ENCODE measurements at places on chromosomes 3 and 15. TPM values are rescaled to one million over a fixed set of nuclear protein-coding genes. Genes with fewer than 3 reads are reported as not detected.

GRCh38 chr3:132033471-132033870 is 1.3 kb downstream of the CPNE4 start:
- no peak for DNase-seq

DNA sequence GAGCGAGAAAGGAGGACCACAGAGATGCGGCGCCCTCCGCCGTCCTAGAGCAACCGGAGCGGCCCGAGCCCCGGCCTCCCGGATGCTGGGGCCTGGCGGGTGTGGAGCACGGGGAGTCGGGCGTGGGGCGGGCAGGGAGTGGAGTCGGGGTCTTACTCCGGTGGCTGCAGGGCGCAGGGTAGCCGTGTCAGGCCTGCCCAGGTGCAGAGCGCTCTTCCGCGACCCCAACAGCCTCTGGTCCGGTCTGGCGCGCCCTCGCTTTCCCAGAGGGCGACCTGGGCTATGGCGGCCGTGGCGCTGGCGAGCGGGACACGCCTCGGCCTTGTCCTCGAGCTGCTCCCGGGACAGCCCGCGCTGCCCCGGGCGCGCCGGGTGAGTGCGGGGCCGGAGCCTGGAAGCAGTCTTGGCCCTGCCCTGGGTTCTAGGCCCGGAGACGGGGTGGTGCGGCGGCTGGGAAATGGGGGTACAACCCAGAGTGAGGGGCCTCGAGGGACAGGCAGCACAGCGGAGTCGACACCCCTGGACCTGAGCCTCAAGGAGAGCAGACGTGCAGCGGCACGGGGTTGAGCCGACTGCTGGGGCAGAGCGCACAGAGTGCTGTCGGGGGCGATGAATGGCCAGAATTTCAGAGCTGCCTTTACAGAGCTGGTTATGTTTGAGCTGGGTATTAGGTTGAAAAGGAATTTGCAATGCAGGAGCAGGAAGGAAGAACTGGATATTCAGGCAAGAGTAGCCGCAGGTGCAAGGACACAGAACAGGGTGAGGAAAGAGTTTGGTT is at the start of gene ZNF662:
ZNF662 (plus strand) TSS at position 73 of the 778 bp plus-strand sequence. CDS start 1,973 bp downstream, outside the sequence.
- no peak for DNase-seq

GRCh38 chr3:166274351-166275023 is 437.3 kb upstream of the BCHE start:
- DNase-seq = no peak

DNA sequence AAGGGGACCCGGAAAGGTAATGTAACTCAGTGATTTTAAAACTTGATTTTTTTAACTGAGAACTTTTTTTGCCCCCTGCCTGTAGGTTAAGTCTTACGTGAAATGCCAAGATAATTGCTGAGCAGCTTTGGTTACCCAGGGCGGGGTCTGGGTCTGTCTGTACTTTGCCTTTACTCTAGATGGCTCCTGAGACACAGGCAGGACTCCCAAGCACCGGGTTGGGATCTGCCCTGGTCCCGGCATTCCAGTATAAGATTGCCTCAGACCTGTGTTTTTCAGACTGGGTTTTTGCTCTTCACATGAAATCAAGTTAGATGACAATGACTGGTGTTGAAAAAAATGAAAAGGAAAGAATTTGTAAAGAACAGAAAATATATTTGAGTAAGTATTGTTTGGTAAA is 40.3 kb downstream of the WDR76 start:
- DNase-seq = no peak

- peak; percentile 95 for DNase-seq
Measured at GRCh38 chr15:41930221-41930866, 36.5 kb upstream of the SPTBN5 start.

DNA sequence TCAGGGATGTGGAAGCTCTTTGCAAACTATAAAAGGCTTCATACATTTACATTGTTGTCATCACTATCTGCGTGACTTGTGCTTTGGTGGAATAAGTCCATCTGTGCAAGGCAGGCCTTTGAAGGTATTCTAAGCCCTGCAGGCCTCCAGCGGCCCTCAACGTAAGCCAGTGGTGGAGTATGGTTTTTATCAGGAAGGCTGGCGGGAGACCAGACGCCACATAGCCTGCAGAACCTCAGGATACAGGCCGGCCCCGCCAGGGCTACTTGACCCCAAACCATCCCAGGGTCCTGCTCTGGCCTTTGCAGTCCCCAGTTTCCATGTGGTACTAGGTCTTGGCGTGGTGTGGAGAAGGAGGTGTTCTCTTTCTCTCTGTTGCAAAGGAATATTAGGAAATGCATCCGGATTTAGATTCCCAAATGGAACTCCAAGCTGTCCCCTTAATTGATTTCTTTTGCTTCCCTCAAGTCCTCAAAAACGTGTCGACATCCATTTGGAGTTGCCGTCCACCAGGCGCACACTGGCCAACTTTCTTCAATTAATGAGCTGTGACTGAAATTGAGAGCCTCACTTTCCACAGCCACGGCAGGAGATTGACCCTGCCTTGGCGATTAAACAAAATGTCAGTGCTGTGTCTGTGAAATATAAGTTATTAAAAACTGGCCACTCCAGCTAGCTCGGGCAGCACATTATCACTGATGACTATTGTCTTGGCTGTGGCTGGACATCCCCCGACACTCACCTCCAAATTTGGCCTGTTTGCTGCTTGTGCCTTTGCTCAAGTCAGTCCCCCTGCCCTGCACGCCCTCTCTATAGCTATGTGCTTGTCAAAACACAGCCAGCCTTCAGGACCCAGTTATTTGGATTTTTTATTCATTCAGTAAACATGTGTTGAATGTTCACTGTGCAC is 239.8 kb upstream of the TLE3 start:
- no peak for DNase-seq

- no peak for DNase-seq
Measured at GRCh38 chr15:77030048-77030927, 35.4 kb downstream of the PSTPIP1 start.

- no peak for DNase-seq
Measured at GRCh38 chr3:3707858-3708768, 91.1 kb upstream of the LRRN1 start.

- no peak for DNase-seq
Measured at GRCh38 chr3:172009803-172010202, 29.6 kb upstream of the FNDC3B start.

DNA sequence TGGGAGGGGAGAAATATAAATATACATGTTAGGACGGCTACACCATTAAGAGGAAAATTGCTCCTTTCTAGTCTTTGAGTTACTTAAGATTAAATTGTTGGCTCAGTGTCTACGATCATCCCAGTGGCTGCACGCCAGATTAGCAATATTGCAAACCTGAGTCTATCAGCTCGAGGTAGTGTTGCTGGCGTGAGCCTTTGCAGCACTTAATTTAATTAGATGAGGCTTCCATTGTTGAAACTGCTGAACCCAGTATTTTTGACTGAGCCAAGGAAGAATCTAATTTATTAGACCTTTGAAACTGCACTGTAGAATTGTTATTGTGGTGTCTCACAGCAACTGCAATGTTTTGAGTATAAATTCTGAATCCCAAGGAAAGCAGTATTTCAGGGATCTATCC is 782.4 kb upstream of the ROBO1 start:
- no peak for DNase-seq

DNA sequence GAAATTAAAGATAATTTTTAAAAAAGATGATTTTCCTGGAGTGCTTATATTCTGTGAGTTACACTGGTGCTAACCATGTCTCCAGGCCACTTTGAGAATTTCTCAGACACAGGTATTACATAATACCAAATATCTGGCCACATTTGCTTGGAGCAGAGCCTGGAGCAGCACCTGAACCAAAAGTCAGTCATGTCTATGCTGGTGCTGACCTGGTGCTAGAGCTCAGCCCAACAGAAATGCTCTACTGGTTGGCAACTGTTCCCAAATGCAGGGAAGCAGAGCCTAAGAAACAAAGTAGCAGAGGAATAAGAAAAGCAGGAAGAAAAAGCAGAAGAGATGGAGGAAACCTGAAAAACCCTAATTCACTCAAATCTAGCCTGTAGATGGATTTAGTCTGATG is 135.7 kb upstream of the SLC7A14 start:
- DNase-seq = peak; percentile 74

DNA sequence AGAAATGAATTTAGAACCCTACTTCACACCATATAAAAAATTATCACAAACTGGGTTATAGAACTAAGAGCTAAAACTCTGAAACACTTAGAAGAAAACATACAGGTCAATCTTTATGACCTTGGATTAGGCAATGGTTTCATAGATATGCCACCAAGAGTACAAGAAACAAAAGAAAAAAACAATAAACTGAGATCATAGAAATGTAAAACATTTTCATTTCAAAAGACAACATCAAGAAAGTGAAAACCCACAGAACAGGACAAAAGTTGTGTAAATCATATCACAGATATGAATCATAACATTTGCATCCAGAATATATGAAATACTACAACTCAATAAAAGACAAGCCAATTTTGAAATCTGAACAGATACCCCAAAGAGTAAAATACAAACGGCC is 72.4 kb downstream of the TBL1XR1 start:
- no peak for DNase-seq

- peak; percentile 73 for DNase-seq
Measured at GRCh38 chr3:112379020-112379690, 46.2 kb downstream of the CD200 start.

GRCh38 chr3:41250825-41251224 is 51.5 kb downstream of the CTNNB1 start:
- no peak for DNase-seq

DNA sequence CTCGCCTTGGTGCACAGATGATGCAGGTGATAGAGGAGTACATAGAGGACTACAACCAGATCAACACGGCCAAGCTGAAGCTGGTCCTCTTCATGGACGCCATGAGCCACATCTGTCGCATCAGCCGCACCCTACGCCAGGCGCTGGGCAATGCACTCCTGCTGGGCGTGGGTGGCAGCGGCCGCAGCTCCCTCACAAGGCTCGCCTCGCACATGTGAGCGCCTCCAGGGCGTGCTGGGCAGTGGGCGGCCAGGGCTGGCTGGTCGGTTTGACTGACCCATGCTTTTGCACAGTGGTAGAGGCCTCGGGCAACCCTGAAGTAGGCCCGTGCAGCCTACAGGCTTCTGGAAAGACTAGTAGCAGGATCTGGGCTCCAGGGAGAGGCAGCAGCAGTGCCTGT is 63.3 kb downstream of the SEMA3G start:
- DNase-seq = no peak

DNA sequence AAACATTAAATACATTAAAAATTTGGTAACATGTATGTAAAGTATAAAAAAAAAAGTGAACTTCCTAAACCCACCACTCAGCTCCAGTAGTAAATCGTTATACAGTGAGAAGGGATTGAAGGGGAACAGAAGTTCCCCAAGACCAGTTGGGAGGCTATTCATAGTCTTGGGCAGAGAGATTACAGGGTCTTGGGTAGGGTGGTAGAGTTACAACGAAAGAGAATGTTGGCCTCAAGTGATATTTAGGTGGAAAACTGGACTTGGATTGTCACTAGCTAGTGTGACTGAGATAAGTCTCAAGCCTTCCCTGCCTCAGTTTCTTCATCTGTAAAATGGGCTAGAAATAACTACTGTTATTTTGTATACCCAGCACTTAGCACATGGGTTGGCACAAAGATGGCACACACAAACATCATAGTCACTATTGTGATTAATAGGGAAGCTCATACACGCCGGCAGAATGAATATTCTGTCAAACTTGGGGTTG is 431 bp upstream of the YEATS2 start:
- no peak for DNase-seq

- DNase-seq = no peak
Measured at GRCh38 chr15:40250304-40250656, 11.4 kb downstream of the PAK6 start.

- no peak for DNase-seq
Measured at GRCh38 chr3:127417709-127418559, 130.1 kb upstream of the PRR20G start.

- peak; percentile 42 for DNase-seq
Measured at GRCh38 chr3:33377931-33378330, 62.3 kb downstream of the UBP1 start.

GRCh38 chr15:77706482-77707244 is 74.0 kb upstream of the LINGO1 start:
- no peak for DNase-seq

DNA sequence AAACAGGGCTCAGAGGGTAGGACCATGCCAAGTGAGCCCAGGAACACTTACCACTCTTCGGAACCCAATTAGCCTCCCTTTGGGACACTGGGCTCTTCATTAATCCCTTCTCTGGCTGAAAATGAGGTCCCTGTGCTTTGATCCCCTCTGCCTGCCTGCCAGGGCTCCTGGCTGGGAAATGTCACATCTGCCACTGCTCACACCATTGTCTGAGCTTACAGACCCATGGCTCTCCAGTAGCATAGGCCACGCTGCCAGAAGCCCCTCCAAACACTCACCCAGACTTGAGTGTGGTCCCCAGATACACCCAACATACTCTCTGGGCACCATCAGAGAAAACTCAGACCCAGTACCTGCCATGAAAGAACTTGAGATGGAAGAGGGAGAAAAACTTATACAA is 287.3 kb downstream of the XXYLT1 start:
- DNase-seq = no peak

DNA sequence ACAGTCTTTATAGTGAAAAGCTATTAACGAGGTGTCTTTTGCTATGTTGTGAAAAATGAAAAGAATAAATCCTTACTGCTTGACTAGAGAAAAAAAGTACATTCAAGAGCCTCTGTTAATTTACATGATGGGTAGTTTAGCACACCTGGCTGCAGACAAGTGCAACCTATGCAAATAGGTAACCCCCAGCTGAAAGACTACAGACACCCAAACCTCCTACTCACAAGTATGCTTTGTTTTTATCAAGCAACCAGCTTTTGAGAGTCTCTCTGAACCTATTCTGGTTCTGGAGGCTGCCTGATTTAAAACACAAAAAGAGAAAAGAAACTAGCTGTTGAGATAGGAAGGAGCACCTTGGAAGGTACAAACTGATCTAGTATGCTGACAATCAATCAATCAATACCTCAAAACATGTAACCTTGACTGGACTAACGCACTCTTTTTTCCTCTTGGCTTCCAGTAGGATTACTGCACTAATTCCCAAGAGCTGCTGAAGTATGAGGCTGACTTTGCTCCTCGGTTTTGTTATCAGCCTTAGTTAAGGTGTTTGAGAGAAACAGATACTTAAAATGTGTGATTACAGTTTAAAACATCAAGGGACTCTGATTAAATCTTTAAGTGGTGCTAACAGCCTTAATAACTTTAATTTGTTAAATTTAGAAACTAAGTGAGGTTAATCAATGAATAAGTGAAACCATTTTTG is 63.6 kb downstream of the OSBPL10 start:
- no peak for DNase-seq

GRCh38 chr3:110077093-110077492 is 739.7 kb upstream of the DPPA4 start:
- DNase-seq = peak; percentile 65

GRCh38 chr15:66657185-66658020 is 44.6 kb upstream of the SMAD6 start:
- DNase-seq = no peak

Gene TLR9
- total RNA-seq = not detected

Gene RAD51
- 5.6 TPM for total RNA-seq

Gene PAK6
- 6.1 TPM for total RNA-seq

Gene NUDT16
- total RNA-seq = 8.7 TPM

Gene BTD
- total RNA-seq = 35.7 TPM

Gene CHRM5
- total RNA-seq = 0.05 TPM

Gene CCK
- 0.69 TPM for total RNA-seq

Gene AQP9
- 0.40 TPM for total RNA-seq

Gene ATP13A5
- not detected for total RNA-seq

All from renal cortical epithelial cell (primary cell).